ENCODE measurements at places on chromosomes 12 and 14. TPM values are rescaled to one million over a fixed set of nuclear protein-coding genes. Genes with fewer than 3 reads are reported as not detected.

KRT6C gene
- total RNA-seq, result not detected

SLC25A21 gene
- not detected for total RNA-seq

GRCh38 chr12:42574851-42575266 is 14.7 kb downstream of the PRICKLE1 start:
- H3K4me3 ChIP-seq, result no peak overlapping the region
- H3K27ac ChIP-seq, result no peak overlapping the region
- no peaks in the 10 kb centered on the region for H3K4me1 ChIP-seq
- H3K36me3 ChIP-seq, result no peaks in the 10 kb centered on the region
- DNase-seq, result no peak

UTP20 gene
- 16.8 TPM for total RNA-seq

IL23A gene
- total RNA-seq, result 12.6 TPM

DNA sequence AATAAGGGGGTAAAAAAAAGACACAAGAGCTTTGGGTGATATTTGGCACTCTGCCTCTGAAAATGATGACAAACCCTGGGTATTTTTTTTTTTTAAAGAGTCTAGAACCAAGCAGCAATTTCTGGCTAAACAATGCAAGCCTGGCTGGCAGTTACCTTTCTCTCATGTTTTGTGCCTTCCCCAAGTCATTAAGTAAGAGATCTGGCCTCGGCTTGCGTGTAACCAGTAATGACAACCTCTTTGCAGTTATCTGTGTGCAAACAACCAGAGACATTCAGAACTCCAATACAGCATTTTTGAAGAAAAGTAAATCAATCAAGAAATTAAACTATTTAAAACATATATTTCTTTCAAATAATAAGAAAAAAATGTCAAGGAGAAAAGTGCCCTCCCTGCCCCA is 167.5 kb downstream of the KCNC2 start:
- DNase-seq, result no peak
- H3K4me1 ChIP-seq, result no peaks in the 10 kb centered on the region
- no peaks in the 10 kb centered on the region for H3K36me3 ChIP-seq
- no peak overlapping the region for H3K4me3 ChIP-seq

- no peak overlapping the region for H3K4me3 ChIP-seq
- DNase-seq, result no peak
- peaks cover 61% of the 10 kb centered on the region for H3K36me3 ChIP-seq
- peaks cover 82% of the 10 kb centered on the region for H3K4me1 ChIP-seq
These were observed 16.5 kb downstream of the TRAF3 start for GRCh38 chr14:102793531-102794328.

DNA sequence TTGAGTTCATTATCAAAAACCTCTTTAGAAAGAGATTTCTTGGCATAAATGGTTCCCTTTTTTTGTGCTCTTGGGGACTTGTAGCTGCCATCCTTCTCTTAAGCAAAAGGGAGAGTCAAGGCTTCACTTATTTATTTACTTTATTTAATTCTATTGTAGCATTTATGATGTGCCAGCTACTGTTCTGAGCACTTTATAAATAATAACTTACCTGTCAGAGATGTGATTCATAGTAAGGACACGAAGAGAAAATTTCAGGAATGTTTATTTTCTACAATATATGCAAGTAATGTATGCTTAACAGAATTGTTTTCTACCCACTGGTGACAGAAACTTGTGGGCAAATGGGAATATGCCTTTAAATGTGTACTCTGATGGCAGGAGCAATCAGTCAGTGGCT is 33.3 kb downstream of the TMEM117 start:
- no peaks in the 10 kb centered on the region for H3K36me3 ChIP-seq
- H3K4me3 ChIP-seq, result no peak overlapping the region
- H3K27ac ChIP-seq, result no peak overlapping the region
- no peaks in the 10 kb centered on the region for H3K4me1 ChIP-seq
- no peak for DNase-seq
- H3K27me3 ChIP-seq, result no peaks in the 10 kb centered on the region

DNA sequence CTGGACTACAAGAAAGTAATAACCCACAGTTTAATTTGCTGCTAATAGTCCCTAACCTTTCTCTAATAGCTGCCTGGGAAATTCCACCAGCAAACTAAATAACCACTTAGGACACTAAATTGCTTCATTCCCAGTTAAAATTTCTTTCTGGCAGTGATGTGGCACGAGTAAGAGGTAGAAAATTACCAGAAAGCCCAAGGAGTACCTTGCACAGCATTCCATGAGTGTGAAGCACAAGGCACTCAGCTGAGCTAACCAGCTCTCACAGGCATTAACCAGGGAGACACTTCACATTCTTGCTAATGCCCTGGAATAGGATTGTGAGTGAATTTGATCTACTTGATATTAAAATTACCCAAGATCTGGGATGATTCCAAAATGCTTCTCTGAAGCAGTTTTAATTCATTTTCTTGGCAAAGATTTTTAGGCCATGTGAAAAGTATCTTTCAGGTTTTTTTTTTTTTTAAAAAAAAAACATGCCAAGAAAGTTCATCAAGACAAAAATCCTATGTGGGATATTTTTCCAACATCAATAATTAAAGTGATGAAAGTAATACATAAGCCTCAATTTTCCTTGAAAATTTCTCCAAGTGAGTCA is 29.5 kb downstream of the TSPAN8 start:
- no peak overlapping the region for H3K4me3 ChIP-seq
- H3K27ac ChIP-seq, result no peak overlapping the region
- H3K36me3 ChIP-seq, result no peaks in the 10 kb centered on the region
- no peaks in the 10 kb centered on the region for H3K4me1 ChIP-seq
- DNase-seq, result no peak

GRCh38 chr12:44875417-44875953 is 630 bp downstream of the NELL2 start:
- H3K4me1 ChIP-seq, result peaks cover 29% of the 10 kb centered on the region
- peak; percentile 25 for DNase-seq
- H3K4me3 ChIP-seq, result peak overlapping the region; percentile 99

CMA1 gene
- 1.2 TPM for total RNA-seq

GRCh38 chr12:53737093-53737808 is 10.0 kb upstream of the CALCOCO1 start:
- H3K36me3 ChIP-seq, result no peaks in the 10 kb centered on the region
- DNase-seq, result no peak
- H3K27ac ChIP-seq, result no peak overlapping the region
- H3K4me1 ChIP-seq, result peaks cover 20% of the 10 kb centered on the region
- no peak overlapping the region for H3K4me3 ChIP-seq

All from activated naive CD4-positive, alpha-beta T cell treated with anti-CD3 and anti-CD28 coated beads for 36 hours (primary cell).